NCI-H748 treated with DMSO at 0.1 percent for 48 hours (cell line): ENCODE measurements at places on chromosomes 1 and 21.

DNA sequence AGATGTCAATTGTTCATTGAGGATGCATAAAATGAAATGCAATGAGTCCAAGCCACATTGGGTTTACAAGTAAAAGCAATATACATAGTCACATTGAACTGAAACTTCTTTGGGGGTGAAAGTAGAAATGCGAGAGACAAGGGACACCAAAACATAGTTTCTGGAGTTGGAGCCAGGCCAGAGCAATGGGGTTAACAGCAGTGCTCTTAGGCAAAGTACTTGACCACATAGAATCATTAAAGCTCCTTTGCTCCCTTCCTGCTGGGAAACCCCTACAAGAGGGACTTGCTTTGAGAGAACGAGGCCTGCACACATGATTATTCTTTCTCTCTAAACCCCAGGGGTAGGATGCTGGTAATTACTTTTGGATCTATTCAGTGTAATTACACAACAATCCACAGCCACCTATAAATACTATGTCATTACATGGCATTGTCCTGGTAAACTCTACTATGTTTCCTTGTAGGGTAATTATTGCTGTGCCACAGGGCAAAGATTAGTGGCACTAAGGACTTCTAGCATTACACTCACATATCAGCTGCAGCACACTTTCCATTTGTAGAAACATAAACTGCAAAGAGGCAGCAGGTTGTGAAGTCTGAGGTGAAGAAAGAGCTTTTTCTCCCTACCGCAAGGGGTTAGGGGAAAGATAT lies 421.6 kb upstream of the PBX1 start:
- DNase-seq, result peak; percentile 96

- DNase-seq, result no peak
Measured at GRCh38 chr1:223229756-223230155, 86.7 kb upstream of the TLR5 start.

DNA sequence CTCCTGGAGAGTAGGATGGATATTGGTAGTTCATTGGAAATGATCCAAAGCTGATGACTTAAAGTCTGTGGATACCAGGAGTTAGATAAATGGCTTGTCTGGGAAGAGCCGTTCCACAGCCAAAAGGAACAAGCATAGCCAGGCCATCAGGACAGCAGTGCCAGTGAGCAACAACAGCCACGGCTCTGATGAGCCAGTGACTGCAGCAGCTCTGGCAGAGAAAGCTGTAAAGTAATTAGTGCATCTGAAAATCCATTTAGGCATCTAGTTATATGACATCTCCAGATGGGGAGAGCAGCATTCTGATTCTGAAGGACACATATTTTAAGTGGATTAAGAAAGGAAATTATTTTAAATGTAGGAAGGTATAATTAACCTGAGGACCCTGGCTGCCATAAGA lies 256.2 kb upstream of the PLXNA2 start:
- no peak for DNase-seq

DNA sequence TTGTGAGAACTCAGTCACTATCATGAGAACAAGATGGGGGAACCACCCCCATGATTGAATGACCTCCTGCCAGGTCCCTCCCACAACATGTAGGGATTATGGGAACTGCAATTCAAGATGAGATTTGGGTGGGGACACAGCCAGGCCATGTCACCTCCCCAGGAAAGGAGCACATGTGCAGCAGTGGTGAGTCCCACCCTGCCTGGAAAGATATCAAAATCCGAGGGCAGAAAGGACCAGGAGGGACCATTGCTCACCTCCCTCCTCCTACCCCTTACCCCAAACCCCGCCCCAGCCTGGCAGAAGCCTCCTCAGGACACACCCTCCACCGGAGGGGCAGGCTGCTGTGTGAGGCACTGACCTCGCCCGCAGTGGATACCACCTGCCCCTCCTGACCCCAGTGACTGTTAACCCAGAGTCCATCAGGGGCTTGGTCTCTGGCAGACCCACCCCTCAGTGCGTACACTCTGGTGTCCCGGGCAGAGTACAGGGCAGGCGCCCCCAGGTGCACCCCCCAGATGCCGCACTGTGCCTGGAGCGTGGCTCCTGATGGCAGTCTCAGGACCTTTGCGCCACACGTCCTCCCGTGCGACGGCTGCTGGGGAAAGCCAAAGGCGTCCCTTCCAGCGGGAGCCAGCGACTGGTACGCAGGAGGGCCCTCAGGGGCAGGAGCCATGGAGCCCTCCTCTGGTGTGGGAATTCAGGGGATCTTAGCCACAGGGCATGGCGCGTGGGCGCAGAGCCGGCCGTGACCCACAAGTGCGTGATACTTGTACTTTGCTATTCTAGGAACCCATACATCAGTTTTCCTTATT lies 20.9 kb downstream of the PDXK start:
- DNase-seq, result no peak

DNA sequence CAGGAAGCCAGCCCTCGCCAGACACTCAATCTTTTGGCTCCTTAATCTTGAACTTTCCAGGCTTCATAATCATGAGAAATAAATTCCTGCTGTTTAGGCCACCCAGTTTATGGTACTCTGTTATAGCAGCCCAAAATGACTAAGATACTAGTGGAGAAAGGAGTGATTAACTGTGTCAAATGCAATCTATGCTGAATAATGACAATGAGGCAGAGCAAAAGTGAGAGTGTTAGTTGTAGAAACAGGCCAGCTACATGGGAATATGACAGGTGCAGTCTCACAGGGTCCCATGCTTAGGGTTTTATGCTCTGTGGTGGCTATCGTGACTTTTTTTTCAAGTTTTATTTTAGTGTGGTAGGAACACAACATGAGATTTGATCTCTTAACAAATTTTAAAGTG lies 888.8 kb downstream of the TTLL7 start:
- no peak for DNase-seq
